CD4-positive, alpha-beta T cell treated with Interleukin-17A for 1 hour (primary cell): ENCODE measurements at places on chromosomes 2 and 18.

- no peak for DNase-seq
These were observed 41.3 kb downstream of the BCL2L11 start for GRCh38 chr2:111161971-111162370.

- DNase-seq = no peak
These were observed 67.9 kb downstream of the COL6A3 start for GRCh38 chr2:237345891-237346640.

GRCh38 chr2:218875692-218876246, 4.9 kb upstream of the WNT10A start:
- DNase-seq = no peak

GRCh38 chr18:24398540-24398939, 916 bp upstream of the OSBPL1A start:
- no peak for DNase-seq

GRCh38 chr2:104915107-104915793, 61.3 kb downstream of the POU3F3 start:
- DNase-seq = no peak

- DNase-seq = no peak
These were observed 42.5 kb upstream of the FZD5 start for GRCh38 chr2:207812058-207812725.

DNA sequence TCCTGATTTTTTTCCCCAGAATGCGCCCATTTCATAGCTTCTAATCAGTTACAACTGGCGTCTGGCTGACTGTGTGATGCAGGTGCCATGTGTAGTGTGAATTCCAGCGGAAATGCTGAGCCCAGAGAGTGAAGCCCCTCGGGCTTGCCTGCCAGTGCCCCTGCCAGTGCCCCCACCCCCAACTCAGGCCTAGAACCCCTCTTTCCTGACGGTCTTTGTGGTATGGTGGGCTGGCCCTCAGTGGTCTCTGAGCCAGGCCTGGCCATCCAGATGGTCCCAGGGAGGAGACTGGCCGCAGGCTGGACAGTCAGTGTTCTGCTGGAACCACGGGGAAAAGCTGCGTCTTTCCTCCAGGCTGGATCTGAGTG, 3.1 kb downstream of the RAMP1 start:
- DNase-seq = no peak

DNA sequence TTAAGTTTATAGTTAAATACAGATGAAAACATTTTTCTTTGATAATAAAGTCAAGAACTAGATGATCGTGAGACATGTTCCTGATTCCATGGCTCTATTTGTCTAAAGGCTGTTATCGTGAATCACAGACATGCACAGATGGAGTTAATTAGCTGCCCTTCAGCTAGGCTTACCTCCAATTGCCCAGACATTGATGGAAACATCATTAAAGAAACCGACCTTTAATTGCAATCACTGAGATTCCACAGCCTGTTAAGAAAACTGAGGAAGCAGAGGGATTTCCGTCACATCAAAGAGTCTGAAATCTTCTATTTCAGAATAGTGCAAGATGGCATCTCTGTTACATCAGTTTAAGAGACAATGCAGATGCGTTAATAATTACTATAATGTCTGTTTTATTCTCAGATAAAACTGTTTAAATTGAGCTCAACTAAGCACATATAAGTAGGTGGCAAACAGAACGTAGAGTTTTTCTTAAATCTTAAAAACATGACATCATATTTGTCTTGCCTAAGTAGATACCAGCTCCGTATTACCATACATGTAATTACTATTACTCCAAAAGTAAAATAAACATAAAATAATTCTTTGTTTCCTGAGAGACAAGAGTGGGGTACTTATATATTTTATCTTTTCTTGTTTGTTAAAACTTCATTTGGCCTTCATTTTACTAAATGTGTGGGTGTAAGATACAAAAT, 23.9 kb upstream of the CRACDL start:
- no peak for DNase-seq

DNA sequence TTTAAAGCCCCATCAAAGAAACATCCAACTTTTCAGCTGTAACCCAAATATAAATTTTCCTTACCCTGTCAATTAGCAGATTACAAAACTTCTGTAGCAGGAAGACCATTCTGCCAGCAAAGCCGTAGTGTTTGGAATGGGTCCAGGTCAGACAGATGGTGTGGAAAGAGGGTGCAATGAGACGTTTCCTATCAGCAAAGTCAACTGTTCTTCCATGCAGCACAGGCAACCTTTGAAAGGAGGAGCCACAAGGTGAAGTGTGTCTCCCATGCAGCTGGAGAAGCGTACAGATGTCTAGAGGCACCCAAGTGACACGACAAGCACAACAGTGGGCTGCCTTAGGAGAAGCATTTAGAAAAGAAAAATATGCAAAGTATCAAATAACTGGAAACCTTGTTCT, 83.7 kb downstream of the SP3 start:
- DNase-seq = no peak

- no peak for DNase-seq
These were observed 134.5 kb downstream of the LRRTM1 start for GRCh38 chr2:80169811-80170594.

GRCh38 chr18:32480581-32480980, 9.9 kb upstream of the GAREM1 start:
- DNase-seq = no peak

DNA sequence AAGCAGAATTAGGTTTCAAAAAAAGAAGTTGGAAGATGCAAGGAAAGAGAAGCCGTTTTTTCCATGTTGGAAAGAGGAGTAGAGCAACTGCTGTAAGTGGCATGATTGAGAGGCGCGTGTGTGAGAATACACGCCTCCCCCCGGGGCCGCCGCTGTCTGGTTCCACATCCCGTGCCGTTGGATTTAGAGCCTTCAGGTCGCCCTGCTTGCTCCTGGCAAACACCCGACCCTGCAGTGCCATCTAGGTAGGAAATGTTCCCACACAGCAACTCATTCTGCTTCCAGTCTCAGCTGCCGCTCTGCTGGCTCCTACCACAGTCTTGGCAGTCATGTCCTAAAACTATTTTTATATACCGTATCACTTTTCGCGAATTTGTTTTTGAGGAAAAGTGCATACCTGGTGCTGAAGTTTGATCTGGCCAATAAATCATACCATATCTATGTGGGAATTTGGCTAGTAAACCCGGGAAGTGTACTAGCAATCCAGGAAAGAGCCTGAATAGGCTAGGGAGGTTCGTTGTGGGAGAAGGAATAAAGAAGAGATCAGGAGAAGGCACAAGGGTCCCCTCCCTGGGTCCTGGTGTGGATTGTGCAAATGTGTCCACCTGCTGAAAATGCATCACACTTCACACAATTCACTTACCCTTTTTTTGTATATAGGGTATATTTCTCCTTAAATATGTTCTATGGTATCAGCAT, 372.7 kb downstream of the FBXO15 start:
- DNase-seq = no peak

- no peak for DNase-seq
These were observed 294.2 kb downstream of the NDUFA10 start for GRCh38 chr2:239730897-239731296.

DNA sequence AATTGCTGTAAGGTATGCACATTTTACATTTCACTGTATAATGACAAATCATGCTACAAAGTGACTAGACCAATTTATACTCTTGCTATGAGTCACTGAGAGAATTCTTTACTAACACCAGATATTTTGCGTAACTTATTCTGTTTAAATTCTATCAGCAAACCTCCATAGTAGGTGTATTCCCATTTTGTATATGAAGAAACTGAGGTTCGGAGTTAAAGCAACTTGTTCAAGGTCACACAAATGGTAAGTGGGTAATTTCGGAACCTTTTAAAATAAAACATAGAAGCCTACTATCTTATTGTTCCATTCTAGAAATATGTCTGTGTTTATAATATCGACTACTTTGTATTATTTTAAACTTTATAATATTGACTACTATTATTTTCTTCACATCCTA, 15.9 kb upstream of the CPS1 start:
- no peak for DNase-seq

GRCh38 chr2:86157009-86157556, 38.2 kb downstream of the IMMT start:
- no peak for DNase-seq

DNA sequence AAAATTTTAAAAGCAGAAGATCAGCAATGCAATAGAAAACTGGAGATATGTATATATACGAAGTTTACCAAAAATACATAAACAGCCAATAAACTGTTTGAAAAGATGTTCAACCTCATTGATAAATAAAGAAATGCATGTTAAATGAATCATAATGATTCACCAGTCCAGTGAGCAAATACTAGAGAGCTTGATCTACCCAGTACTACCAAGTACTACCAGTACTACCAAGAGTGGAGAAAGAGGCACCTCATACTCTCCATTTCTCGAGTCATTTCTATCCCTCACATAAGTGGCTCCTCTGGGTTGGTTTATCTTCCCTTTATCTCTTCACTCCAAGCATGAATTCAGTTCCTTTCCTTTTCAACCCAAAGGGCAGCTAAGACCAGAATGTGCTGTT, 138.9 kb downstream of the MREG start:
- no peak for DNase-seq

- peak; percentile 15 for DNase-seq
These were observed 207.5 kb downstream of the SPP2 start for GRCh38 chr2:234257859-234258561.

- no peak for DNase-seq
These were observed 5.3 kb downstream of the MYL1 start for GRCh38 chr2:210309548-210310233.

GRCh38 chr2:150482111-150482510, 5.4 kb downstream of the RND3 start:
- DNase-seq = no peak

- DNase-seq = no peak
These were observed 66.7 kb downstream of the CDC42EP3 start for GRCh38 chr2:37604716-37605115.
